ENCODE measurements at places on chromosomes 6 and 20. TPM values are rescaled to one million over a fixed set of nuclear protein-coding genes. Genes with fewer than 3 reads are reported as not detected.

Gene MYLK4
- 0.57 TPM for total RNA-seq

Gene HLA-DQA2
- 0.46 TPM for total RNA-seq

Gene FOXA2
- total RNA-seq = not detected

Gene PRDM13
- total RNA-seq = not detected

Gene GABBR1
- 69.0 TPM for total RNA-seq

Gene CST4
- total RNA-seq = not detected

Gene GSTA3
- total RNA-seq = not detected

Gene ZSCAN23
- 1.4 TPM for total RNA-seq

GRCh38 chr6:132715204-132715603 is 1.3 kb upstream of the VNN1 start:
- DNase-seq = no peak

DNA sequence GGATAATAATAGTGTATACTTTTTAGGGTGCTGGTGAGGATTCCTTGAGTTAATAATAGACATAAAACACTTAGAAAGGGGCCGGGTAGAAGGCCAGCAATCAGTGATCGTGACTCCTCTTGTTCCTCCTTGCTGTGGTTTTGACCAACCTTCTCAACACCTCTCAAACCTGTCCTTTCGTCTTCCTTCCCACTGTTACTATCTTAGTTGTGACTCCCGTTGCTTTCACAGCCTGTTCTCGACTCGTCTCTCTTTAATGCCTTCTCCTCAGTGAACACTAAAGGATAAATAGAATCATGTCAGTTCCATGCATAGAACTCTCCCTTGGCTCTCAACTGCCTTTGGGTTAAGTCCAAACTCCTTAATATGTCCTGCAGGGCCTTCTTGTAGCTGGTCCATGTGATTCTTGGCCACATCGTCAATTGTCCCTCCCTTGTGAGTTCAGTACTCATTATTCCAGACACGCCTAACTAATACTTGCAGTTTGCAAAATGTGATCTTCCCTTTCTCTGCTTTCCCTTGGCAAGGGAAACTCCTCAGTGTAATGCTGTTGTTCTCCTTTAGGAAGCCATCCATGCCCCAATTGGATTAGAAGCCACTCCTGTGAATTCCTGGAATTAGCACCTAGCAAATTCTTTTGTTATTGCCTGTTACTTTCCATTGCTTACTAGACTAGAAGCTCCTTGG is 164.9 kb downstream of the UTRN start:
- DNase-seq = no peak

GRCh38 chr20:24619212-24619611 is 149.8 kb downstream of the SYNDIG1 start:
- DNase-seq = no peak

DNA sequence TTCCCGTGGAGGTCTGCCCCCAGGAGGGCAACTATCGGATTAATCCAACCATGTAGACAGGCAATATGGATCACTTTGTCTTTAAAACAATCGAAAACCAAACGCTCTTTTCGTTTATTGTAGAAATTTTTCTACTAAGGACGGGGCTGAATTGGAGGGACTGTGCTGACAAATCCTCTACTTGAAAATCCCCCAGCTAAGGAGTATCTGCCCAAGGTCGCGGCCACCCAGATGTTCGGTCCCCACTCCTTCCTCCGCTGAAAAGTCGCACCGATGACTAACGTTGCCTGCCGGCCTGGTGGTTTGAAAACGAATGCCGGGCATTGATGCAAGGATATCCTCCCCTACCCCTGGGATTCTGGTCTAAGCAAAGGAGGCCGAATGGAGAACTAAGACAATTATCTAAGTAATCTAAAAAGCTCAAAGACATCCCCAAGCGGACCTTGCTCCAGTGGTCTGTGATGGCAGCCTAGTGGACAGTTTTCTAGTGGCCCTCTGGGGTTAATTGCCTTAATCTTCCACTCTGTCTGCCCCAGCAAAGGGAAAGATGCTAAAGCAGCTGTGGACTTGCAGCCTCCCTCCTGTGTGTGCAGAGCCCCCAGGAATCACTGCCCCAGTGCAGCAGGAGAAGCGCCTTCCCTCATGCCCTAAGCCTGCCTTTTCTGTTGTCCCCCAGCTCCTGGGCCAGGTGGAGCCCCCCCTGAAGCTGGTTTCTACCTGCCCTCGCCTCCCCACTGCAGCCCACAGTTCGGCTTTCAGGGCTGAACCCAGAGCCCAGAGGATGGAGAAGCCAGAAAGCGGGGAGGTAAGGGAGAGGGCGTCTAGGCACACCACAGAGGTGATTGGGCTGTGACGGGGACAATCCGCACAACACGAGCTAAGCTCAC is 3.6 kb upstream of the FOXC1 start:
- peak; percentile 63 for DNase-seq

GRCh38 chr20:33672426-33673113 is 1.7 kb downstream of the NECAB3 start:
- DNase-seq = no peak

- DNase-seq = no peak
These were observed 4.6 kb downstream of the GUCA1A start for GRCh38 chr6:42177514-42178364.

GRCh38 chr6:46906776-46907175 is 15.0 kb downstream of the ADGRF5 start:
- no peak for DNase-seq

DNA sequence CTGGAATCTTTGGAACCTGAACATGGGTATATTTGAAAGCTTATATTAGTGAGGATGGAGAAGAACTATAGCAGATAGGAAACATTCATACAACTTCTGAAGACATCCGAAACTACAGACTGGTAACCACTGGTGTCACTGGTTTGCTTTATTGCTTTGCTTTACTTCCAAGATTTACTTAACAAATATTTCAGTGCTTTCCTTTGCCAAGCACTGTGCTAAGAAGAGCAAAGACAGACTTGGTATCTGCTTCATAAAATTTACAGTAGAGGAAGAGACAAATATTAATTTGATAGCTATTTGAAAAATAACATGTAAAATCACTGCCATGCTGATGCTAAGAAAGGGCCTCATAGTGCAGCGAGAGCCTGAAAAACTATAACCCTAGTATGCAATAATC is 1.8 kb downstream of the TPD52L1 start:
- no peak for DNase-seq

GRCh38 chr6:132998418-132998817 is 184.0 kb downstream of the RPS12 start:
- DNase-seq = no peak

GRCh38 chr6:136146130-136146529 is 104.0 kb downstream of the MTFR2 start:
- no peak for DNase-seq

DNA sequence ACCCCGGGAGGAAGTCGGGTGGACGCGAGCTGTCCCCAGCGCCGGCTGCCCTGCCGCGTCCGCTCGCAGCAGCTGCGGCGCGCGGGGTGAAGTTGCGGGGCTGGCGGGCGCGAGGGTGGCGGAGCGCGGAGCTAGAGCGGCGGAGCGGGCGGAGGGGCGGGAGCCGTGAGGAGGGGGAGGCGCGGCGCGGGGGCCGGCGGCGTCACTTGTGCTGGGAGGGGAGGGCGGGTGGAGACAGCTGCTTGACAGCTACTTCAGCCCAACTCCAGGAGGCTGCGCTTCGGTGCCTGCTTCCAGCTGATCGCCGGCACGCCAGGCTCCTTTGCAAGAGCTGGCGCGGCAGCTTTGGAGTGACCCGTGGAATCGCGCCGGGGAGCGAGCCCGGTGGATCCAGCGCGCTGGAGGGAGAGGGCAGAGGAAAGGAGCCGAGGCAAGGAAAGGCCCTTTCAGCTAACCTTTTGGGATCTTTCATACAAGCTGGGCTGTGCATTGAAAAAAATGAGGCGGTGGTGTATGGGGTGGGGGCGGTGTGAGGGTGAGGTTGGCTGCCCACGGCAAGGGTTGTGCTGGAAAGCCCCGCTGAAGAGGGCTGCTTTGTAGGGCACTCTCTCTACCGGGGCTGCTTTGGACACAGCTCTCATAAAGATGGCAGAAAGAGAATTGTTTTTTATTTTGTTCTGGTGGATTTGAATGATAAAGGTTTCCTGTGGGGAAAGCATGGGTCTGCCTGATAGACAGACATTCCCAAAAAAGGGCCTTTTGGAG is 24.6 kb downstream of the RIPOR2 start:
- peak; percentile 91 for DNase-seq

DNA sequence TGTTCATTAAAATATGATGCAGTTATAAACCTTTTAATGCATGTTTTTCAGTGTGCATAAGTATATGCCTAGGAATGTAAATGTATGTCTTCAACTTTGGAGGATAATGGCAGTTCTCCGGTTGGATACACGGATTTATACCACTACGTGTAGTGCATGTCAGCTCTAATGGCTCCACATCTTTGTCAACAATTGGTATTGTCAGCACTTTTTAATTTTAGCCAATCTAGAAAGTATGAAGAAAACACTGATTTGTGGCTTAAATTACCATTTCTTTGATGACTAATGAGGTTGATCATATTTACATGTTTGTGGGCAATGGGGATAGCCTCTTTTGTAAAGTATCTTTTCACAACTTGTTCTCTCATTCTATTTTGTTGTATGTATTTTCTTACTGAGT is 10.9 kb upstream of the RAB32 start:
- DNase-seq = no peak

- no peak for DNase-seq
These were observed 136.3 kb downstream of the LRRC1 start for GRCh38 chr6:53931086-53931485.

DNA sequence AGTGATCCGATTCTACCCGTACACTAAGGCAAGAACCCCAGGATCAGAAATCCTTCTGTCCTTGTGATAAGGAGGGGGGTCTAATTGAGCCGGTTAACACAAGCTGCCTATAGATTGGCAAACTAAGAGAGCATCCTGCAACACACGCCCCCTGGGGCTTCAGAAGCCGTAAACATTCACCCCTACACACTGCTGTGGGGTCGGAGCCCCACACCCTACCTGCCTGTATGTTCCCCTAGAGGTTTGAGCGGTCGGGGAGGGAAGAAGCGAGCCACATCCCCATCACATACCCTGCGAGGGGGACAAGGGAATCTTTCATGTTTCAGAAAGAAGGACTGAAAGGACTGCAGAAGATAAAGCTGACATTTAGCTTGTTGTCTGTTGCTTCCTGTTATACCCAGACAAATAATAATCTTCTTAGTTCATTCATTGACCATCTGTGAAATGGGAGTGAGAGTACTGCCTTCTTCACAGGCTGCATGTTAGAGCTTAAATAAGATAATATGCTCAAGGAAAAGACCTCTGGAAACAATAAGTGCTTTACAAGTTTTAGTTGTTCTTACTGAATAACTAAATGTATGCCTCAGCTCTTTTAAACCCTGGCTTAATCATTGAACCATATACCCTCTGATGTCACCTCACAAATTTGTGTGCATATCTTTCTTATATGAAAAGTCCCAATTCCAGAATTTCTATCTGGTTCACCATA is 74.2 kb upstream of the RNF217 start:
- DNase-seq = no peak

Measured in spleen (tissue), 13 donors.